ENCODE measurements at places on chromosomes 13 and 19.

DNA sequence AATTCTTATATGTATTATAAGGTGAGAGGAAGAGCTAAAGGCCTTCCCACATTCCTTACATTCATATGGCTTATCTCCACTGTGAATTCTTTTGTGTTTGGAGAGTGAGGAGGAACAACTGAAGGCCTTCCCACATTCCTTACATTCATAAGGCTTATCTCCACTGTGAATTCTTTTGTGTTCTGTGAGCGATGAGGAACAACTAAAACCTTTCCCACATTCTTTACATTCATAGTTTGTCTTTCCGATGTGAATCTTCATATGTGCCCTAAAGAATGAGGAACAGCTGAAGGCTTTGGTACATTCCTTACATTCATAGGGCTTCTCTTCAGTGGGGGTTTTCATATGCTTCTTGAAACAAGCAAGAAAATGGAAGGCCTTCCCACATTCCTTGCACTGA lies 13.3 kb downstream of the ZNF699 start:
- no peak for DNase-seq

GRCh38 chr19:30662211-30662861 lies 290.2 kb downstream of the ZNF536 start:
- no peak for DNase-seq

- DNase-seq, result no peak
Observed at GRCh38 chr13:24006520-24007248, 109.4 kb upstream of the C1QTNF9B start.

DNA sequence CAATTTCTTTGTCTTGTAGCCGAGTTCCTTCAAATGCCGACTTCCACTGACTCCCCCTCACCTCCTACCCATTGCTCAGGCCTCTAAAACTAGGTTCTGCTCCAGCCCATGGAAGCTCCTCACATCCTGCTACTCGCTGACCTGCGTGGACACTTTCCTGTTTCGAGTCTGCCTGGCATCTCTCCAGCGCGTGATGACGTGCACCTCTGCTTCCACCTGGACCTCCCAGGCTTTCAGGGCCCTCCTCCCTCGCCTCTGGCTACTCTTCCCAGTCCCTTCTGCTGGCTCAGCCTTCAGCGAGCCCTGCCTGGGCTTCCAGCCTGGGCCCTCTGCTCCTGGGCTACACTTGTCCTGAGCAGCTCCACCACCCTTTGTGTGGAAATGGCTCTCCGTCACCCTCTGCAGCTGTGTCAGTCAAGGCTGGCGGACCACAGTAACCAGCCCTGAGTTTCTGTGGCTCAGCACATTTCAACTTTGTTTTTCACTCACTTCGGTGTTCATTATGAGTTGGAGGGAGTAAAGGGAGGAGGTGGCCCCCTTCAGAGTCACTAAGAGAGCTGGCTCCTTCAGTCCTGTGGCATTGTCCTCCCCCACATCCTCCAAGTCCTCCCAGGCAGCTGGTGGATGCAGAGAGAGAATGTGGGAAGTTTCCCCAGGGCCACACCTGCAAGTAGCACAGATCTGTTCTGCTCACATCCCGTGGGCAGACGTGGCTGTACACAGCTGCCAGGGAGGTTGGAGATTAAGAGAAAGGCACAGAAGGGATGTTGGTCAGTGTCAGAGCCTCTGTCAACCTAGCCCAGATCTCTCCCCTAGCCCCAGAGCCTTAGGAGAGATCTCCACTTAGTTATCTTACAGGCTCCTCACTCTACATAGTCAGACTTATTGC lies 49.4 kb downstream of the SERP2 start:
- DNase-seq, result no peak

DNA sequence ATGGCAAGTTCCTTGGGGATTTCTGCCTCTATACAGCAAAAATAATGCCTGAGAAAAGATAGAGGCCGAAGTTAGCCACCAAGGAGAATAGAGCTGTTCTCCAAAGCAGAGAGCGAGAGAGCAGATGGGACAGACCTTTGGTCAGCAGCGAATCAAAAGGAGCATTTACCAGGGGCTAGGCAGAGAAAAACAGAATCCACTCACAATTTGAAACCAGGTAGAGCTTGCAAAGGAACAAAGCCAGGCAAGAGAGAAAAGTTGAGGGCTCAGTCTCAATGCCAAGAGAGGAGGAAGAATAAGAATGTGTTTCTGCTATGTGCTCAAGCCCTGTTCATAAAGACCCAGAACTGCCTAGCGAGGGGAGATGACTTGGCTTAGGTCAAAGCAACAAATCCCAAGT lies 112.8 kb downstream of the DCT start:
- DNase-seq, result no peak

DNA sequence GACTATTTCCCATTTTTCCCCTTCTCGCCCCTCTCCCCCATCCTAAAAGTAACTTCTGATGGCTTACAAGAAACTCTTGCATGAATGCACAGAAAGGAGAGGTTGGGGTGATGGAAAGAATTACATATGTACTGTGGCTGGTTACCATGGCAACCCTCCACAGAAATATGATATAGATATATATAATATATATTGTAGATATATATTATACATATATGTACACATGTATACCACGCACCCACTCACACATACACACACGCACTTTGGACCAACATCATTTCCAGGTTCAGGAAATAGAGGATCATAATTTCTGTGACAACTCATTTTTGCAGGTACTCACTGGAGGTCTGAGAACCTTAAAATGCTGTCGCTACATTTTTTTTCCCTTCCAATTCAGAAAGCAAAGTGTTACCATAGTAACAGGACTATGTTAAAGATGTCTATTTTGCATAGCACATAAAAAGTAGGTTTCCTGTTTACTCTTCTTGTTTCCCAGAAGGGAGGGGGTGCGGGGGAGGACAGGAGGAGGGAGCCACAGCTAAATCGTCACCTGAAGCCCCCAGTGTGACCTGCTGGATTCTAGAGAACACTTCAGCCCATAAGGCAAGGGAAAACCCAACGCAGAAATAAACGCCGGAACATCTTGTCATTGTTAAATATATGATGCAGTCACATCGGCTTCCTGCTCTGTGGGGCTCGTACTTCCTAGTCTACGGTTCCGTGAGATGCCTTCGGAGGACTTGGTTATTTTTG lies 44.7 kb downstream of the EFNB2 start:
- DNase-seq, result no peak

- DNase-seq, result peak; percentile 83
Observed at GRCh38 chr19:13172346-13173138, 22.3 kb downstream of the IER2 start.

- DNase-seq, result no peak
Observed at GRCh38 chr13:113423520-113424163, 29.6 kb downstream of the ADPRHL1 start.

DNA sequence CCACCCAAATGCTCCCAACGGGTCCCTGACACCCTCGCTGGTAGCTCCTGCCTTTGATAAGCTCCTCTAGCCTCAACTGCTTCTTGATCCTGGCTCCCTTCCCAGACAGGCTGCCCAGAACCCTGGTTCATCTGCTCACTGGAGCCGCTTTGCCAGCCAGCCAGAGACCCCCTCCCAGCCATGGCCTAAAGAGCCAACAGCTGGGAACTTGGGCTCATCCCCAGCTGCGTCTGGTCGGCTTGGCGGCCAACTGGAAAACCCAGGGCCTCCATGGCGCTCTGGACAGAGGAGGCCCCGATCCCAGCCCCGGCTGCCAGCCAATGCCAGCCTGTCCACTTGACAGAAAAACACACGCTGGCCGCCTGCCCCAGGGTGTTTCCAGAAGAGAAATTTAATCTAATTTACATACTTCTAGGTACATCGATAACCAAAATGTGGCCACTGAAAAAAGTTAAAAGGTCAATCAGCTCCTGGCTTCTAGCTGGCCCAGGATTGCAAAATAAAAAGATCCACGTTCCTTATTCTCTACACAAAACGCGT lies 3.0 kb upstream of the AKAP8L start:
- no peak for DNase-seq

GRCh38 chr13:101417043-101417406 lies 717 bp upstream of the NALCN start:
- peak; percentile 84 for DNase-seq

GRCh38 chr13:102558029-102558428 lies 38.8 kb upstream of the TPP2 start:
- DNase-seq, result no peak

DNA sequence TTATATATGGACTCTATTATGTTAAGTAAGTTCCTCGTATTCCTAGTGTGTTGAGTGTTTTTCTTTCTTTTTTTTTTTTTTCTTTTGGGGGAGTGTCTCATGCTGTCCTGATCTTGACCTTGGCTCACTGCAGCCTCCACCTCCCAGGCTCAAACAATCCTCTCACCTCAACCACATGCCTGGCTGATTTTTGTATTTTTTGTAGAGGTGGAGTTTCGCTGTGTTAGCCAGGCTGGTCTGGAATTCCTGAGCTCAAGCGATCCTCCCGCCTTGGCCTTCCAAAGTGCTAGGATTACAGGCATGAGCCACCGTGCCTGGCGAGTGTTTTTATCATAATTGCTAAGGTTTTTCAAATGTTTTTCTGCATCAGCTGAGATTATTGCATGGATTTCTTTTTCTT lies 10.7 kb upstream of the ZNF480 start:
- no peak for DNase-seq

GRCh38 chr13:82751206-82751605 lies 1131.1 kb downstream of the SLITRK1 start:
- no peak for DNase-seq

- DNase-seq, result no peak
Observed at GRCh38 chr13:112702986-112703379, 13.1 kb downstream of the ATP11A start.

- DNase-seq, result peak; percentile 88
Observed at GRCh38 chr19:2549701-2550191, 73.8 kb downstream of the GADD45B start.

- DNase-seq, result no peak
Observed at GRCh38 chr13:44853641-44854040, 135.6 kb downstream of the NUFIP1 start.

DNA sequence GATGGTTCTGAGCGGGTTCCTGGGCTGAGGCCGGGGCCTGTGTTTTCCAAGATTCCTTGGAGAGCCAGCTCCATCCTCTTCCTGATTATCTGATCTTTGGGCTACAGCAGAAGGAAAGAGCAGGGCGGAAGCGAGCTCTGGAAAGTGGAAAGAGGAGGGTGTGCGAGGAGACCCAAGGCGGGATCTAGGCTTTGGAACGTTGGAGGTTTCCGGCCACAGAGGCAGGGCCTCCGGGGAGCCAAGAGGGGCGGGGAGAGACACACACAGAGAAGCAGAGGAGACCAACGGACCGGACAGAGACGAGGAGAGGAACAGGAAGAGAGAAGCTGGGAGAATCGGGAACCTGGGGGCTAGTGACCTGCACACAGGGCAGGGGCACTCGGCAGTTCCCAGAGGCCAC lies at the start of gene CLEC11A:
CLEC11A (plus strand) TSS at position 296 of the 400 bp plus-strand sequence. CDS start 162 bp downstream, outside the sequence.
- peak; percentile 80 for DNase-seq

- peak; percentile 64 for DNase-seq
Observed at GRCh38 chr19:58228585-58229254, at the start of gene ZNF544. TSS of gene ZNF544 (plus strand) at chr19:58228914. CDS start at chr19:58244024, 15,110 bp downstream.

- DNase-seq, result no peak
Observed at GRCh38 chr19:43639519-43640423, at the start of gene CADM4. TSS of gene CADM4 (minus strand) at chr19:43639850. CDS start at chr19:43639790, 60 bp downstream.

GRCh38 chr13:83229574-83230305 lies 652.5 kb downstream of the SLITRK1 start:
- peak; percentile 40 for DNase-seq

DNA sequence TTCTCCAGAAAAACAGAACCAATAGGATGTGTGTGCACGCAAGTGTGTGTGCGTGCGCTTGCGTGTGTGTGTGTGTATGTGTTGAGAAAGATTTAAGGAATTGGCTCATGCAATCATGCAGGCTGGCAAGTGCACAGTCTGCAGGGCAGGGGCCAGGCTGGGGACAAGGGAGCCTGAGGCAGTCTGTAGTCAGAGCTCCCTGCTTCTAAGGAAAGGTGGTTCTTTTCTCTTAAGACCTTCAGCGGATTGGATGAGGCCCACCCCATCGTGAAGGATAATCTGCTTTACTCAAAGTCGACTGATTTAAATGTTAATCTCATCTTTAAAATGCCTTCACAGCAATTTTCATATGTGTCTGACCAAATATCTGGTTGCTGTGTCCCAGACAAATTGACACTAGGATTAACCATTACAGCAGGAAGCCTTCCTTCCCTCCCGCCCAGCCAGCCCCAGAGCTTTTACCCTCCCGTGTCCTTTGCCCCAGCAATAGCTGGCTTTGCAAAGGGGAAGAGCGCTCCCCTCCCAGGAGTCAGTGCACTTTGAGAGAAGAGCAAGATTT lies 15.0 kb upstream of the NAXD start:
- DNase-seq, result no peak

Data from IMR-90 (cell line).